Stimulated activated CD4-positive, alpha-beta T cell treated with anti-CD3 and anti-CD28 coated beads, Interleukin-12 subunit alpha, Interleukin-12 subunit beta, amount 100 ng/mL, for 24 hours (primary cell): ENCODE measurements at places on chromosomes 13 and 19.

DNA sequence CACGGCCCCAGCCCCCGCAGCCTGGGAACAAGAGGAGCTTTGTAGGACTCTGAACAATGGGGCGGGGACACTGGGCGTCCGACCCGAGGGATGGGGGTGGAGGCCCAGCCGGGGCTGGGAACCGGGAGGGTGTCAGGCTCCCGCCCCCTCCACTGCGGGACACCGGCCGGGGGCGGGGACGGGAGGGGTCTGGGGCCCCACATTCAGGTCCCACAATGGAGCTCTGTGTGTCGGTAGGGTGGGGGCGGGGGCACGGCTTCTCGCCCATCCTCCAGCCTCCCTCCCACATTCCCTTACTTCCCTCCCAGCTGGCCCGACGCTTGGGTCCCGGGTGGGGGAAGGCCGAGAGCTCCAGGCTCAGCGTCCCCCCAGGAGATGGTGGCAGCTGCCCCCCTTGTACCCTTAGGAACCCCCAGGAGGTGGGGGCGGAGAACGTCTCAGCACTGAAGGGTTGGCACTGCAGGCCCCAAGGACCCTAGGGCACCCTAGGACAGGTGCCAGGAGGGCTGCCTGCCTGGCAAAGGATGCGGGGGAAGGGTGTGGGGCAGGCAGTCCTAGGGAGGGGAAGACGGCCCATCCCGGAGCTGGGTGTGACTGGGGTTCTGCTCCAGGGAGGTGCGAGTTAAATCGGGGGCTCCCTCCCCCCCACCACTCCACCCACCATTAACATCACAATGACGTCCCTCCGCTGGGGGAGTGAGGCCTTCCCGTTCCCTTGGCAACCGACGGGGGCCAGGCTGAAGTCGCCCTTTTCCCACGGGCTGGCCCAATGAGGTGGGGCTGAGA lies 5.3 kb downstream of the TTYH1 start:
- DNase-seq, result no peak

DNA sequence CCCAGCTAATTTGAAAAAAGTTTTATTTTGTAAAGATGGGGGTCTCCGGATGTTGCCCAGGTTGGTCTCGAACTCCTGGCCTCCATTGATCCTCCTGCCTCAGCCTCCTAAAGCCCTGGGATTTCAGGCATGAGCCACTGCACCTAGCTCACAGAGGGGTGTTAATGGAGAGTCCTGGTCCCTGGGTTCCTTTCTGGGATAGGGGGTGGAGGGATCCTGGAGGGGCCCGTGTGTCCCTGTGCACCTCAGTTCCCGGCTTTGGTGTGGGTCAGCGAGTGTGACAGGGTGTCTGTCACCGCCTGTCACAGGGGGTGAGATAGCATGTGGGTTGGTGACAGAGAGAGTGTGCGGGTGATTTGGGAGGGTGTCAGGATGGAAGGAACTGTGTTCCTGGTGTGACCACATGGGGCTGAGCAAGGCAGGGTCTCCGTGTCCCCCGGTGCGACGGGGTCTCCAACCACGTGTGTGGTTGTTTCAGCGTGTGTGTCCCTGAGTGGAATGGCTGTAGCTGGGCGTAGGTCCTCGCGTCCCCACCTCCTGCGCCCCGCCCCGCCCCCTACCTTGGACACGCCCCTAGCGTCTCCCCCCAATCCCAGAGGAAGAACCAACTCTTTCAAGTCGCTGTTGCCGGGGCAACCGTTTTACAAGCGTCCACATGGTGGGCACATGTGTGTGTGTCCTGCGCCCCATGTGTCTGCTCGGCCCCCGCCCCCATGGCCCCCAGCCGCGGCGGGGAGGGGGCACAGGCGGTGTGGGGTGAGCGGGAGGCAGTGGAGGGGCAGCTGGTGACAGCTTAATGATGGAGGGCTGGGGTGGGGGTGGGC lies 2.9 kb upstream of the NRTN start:
- no peak for DNase-seq

GRCh38 chr19:33621065-33621785 lies 528 bp upstream of the CHST8 start:
- DNase-seq, result no peak

DNA sequence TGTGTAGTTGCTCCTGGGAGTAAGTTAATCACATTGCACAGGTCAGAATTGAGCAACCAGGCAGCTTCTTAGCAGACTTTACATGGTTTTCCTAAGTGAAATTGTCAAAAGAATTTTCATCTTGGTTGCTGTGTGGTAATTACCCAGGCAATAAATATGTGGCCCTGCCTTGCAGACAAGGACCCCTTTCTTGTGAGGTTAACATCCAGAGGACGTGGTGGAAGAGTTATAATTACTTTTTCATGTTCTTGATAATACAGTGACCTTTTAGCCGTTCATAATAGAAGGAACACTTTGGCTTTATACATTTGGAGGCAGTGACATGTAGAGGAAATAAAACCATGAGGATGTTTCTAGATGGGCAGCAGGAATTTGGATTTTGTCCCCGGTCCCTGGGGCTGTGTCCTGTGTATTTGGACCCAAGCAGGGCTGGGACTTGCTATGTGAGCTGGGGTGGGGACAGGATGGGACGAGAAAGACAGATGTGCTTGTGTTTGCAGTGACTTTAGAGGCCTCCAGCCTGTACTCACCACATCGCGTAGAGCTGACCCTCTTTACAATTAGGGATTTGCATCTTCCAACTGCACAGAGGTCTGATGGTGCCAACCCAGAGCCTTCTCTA lies 156.2 kb downstream of the STK24 start:
- DNase-seq, result no peak

DNA sequence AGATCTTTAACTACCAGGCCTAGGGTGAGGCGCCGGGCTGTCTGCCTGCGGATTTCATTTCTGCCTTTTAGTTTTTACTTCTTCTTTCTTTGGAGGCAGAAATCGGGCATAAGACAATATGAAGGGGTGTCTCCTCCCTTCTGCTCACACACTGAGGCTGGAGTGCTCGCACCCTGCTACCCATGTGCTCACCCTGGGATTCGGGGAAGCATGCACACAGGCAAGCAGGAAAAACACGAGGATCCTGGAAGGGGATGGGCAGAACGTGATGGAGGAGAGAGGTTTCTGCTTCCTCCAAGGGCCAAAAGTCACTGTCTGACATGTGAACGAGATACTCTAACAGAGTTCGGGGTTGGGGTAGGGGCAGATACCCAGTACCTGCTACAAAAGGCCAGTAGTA lies 28.4 kb downstream of the ZNF823 start:
- no peak for DNase-seq

DNA sequence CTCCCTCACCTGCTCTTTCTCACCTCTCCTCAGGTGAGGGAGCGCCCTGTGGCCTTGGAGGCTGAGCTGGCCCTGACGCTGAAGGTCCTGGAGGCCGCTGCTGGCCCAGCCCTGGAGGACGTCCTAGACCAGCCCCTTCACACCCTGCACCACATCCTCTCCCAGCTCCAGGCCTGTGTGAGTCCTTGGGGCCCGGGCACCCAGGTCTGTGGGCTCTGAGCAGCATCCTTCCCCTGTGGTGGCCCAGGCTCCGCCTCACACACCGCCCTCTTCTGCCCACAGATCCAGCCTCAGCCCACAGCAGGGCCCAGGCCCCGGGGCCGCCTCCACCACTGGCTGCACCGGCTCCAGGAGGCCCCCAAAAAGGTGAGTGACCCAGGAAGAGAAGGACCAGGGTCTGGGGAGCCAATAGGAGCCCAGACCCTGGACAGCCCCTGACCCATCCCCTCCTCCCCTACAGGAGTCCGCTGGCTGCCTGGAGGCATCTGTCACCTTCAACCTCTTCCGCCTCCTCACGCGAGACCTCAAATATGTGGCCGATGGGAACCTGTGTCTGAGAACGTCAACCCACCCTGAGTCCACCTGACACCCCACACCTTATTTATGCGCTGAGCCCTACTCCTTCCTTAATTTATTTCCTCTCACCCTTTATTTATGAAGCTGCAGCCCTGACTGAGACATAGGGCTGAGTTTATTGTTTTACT lies 1.9 kb downstream of the IFNL1 start:
- no peak for DNase-seq

DNA sequence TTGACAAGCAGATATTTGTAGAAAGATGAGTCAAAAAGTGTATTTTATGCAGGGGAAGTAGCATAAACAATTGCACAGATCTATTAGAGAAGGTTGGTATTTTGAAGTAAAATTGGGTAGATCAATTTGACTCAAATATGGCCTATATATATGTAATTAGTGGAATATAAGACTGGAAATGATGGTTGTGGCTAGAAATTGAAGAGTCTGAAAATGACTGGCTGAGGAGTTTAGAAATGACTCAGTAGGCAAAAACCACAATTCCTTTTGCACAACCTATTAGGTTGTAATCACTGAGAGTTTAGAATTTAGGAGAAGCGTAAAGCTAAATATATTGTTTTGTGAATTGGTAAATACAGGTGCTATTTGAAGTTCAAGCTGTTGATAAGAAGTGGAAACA lies 622.6 kb upstream of the PCDH20 start:
- no peak for DNase-seq

DNA sequence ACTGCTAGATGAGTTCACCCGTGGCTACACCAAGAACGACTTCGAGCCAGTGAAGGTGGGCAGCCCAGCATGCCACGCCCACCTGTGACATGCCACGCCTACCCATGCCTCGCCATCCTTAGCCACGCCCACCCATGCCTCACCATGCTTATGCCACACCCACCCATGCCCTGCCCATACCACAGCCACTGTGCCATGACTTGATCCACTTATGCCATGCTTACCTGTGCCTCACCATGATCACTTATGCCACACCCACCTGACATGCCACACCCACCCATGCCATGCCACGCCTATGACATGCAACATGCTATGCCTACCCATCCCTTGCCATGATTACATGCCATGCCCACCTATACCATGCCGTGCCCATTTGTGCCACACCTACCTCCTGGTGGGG lies 12.9 kb upstream of the USE1 start:
- no peak for DNase-seq

DNA sequence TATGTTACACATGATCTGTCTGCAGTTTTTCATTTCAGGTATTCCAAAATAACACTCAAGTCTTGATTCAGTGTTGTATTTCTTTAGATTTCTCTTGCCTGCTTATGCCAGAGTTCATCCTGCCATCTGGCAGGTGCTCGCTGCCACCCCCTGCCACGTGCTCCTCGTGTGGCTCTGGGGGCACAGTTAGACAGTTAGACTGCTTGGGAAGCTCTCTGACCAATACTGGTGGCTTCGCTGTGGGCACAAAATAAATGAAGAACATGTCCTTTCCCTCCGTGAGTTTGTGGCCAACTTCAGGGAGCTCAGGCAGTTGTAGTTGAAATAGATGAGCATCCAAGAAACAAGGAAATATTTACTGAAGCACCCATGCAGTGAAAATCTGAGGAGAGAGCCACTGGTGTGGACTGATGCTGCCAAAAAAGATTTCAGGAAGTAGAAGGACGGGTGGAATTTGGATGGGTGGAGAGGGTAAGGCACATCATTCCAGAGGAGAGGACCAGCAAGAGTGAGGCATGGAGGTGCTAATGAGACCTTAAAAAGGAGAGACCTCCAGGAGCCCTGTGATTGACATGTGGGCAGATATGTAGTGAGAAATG lies 37.5 kb upstream of the GPR183 start:
- no peak for DNase-seq

GRCh38 chr19:7847664-7848063 lies 17.6 kb downstream of the EVI5L start:
- DNase-seq, result no peak

GRCh38 chr13:77423296-77423695 lies 96.4 kb upstream of the MYCBP2 start:
- no peak for DNase-seq

DNA sequence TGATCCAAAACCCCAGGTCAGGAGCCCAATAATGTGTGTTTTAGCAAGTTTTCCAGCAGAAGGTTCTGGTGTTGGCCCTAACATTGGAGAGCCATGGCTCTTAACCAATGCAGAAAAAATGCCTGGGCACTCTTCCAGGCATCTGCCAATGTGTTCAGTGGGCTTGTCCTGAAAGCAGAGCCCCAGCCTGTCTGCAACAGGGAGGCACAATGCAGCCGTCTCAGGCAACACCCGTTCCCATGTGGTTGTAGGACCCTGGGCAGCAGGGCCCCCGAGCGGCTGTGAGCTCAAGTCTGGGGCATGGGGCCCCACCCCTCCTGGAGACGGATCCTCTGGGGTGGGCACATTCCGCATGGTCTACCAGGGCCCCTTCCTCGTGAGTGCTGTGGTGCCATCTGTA lies 58.1 kb upstream of the SIAH3 start:
- DNase-seq, result no peak

- DNase-seq, result no peak
Measured at GRCh38 chr19:9139609-9140158, 513 bp upstream of the ZNF317 start.

- DNase-seq, result no peak
Measured at GRCh38 chr19:1170938-1171754, 2.9 kb downstream of the SBNO2 start.

DNA sequence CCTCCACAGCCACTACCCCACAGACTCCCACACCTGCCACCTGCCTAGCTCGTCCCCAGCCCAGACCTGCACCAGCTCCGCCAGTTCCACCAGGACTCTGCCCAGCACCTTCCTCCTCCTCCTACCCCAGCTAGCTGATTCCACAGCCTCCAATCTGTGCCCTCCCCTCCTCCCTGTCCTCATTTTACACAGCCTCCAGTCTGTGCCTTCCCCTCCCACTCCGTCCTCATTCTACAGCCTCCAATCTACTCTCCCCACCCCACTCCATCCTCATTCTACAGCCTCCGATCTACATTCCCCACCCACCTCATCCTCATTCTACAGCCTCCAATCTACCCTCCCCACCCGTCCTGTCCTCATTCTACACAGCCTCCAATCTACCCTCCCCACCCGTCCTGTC lies 7.3 kb downstream of the MYDGF start:
- DNase-seq, result no peak

GRCh38 chr13:100811928-100812327 lies 137.3 kb upstream of the TMTC4 start:
- no peak for DNase-seq

DNA sequence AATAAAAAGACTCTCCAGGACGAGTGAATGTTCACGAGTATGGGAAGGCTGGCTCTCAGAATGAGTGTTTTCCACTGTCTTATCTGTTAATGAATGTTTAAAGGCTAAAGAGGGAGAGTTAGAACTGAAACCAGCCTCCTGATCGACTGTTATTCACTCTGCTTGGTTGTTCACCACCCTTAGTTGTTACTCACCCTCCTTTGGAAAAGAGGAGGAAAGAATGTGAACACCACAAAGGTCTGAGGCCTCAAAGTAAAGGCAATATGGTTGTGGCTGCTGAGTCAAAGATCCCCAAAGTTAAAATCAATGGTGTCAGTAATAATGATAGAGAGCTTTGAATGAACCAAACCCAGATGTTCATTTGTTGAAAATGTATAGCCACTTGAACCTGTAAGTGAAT lies 1793.2 kb upstream of the PCDH20 start:
- DNase-seq, result no peak

DNA sequence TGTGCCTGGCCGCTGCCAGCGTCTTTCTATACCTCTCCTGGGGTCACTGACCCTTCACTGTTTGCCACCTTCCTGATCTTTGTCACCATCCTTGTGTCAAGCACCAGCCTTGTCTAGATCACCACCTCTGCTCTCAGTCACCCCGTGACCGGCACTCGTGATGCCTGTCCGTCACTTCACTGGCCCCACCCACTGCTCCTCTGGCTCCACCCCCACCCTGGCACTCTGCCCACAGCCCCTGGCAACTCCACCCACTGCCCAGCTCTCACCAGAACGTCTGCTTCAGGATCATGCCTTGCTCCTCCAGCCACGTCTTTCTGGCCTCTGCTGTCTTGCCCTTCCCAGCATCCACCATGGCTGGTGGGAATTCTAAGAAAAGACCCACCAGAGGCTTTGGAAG lies 24.8 kb upstream of the PLA2G4C start:
- peak; percentile 22 for DNase-seq
